ENCODE measurements at places on chromosomes 12 and 14.

DNA sequence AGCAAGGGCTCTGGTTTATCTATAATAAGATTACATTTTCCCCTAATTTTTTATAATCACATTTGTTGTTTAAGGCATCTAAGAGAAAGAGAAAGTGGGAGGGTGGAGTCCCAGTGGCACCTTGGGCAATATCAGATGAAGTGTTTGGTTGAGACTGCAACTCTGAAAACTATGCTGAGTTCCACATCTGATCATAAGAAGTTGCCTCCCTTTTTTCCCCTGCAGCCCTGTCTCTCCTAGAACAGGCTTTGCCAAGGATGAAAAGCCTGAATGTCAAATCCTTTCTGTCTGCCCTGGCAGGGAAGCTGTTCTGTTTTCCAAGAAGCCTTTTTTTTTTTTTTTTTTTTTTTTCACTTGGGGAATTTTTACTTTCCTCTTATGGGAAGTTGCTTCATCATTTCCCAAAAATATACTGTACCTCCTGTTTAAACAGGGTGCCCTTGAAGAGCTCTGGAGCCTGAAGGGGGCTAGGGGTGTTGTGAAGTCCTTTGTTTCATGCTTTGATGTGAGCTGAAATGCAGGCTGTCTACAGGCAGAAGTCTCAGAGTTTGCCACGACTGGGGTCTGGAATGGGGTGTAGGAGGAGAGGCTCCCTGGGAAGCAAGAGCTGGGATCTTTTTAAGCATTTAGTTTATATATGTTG is 71.3 kb downstream of the SUSD6 start:
- no peak for DNase-seq

- peak; percentile 30 for DNase-seq
Observed at GRCh38 chr14:22099942-22100763, 426.5 kb upstream of the OR4E1 start.

- DNase-seq = no peak
Observed at GRCh38 chr12:63874897-63875480, 30.5 kb downstream of the SRGAP1 start.

DNA sequence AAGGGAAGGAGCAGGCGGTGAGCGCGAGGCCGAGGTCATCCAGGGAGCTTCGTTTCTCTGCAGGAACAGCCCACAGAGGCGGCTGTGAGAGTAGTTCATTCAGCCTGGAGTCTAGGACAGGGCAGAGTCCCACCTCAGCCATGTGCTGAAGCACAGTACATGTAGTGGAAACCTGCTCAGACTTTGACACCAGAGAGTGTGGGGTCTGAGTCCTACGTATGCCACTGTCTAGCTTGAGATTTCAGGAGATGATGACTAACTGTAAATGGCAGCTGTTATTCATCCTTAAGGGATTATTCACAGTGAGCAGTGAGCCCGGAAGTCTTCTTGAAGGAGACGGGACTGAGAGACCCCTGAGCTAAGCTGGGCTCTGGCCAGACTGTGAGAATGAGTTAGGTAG is 938 bp upstream of the SLC6A13 start:
- DNase-seq = no peak

- DNase-seq = no peak
Observed at GRCh38 chr12:52249511-52250047, 16.5 kb downstream of the KRT7 start.

- no peak for DNase-seq
Observed at GRCh38 chr12:132145334-132145733, 1.1 kb downstream of the NOC4L start.

DNA sequence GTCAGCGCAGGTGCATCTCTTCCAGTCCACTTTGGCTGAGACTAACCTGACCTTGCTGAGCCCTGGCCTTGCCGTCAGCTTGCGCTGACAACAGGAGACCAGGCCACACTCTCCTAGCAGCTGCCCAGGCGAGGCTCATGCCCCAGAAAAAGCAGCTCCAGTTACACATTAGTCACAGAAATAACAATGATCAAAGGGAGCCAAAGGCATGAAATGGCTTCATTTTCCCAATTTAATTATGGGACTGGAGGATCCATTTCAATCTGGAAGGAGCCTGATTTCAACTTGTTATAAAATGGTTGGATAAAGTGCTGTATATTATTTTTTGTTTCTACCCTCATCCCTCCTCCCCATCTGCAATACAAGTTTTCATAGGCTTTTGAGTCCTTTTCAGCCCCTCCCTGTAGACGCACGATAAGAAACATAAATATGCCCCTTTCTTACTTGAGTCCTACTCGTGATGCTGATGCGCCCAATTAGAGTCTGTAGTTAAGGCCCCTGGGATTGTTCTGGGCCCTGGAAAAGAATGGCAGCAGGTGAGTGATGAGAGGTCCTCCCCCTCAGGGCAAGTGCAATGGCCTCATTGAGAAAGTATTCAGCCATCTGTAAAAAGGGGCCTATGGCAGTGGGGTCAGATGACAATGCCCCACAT is 376.0 kb downstream of the C12orf75 start:
- DNase-seq = no peak

DNA sequence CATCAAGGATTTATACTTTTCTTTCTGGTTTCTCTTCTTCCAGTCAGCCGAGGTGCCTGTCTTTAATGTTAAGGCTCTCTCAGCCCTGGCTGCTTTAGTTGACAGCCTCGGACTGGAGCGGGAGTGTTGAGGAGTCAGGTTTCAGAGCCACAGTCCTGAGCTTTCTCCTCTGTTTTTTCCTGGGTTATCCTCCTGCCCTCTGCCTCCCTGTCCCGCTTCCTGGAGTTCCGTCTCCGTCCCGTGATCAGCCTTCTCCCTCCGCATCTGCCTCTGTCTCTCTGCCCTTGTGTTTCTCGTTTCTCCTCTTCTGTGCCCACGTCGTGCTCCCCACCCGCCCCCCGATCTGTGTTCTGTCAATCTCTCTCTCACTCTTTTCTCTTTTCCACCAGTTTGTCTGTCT is 33.0 kb downstream of the IQSEC3 start:
- DNase-seq = no peak

GRCh38 chr12:52860102-52860823 is 11.5 kb upstream of the KRT78 start:
- no peak for DNase-seq

All from stimulated activated CD8-positive, alpha-beta memory T cell treated with anti-CD3 and anti-CD28 coated beads, Interleukin-2, amount 100 ng/mL, for 1 hour (primary cell).